ENCODE measurements at places on chromosomes 12 and 14.

GRCh38 chr14:43413084-43413483, 1094.0 kb downstream of the FSCB start:
- DNase-seq: no peak

- no peak for DNase-seq
These were observed 20.2 kb upstream of the CLEC4D start for GRCh38 chr12:8493084-8493483.

DNA sequence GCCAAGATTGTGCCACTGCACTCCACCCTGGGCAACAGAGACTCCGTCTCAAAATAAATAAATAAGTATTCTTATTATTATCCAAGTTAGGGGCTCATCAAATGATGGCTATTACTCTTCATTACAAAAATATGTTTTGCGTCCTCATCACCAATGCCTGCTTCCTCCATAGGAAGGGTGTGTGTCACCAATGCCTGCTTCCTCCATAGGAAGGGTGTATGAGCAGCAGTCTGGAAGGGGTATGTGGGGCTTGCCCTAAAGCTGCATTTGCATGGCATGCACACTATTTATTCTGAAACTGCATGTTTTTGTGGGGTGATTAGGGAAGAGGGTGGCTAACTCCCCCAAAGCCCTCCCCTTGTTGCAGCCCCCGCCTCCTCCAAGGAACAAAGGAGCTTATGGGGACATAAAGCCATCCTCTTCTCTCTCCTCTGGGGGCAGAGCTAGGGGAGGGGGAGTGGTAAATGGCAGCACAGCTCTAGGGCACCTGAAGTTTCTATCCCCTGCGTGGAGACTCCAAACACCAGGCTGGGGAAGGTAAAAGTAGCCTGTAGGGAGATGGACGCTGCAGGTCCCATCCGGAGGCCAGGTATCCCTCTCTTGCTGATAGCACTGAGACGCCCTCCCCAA, 1.3 kb downstream of the CAMKK2 start:
- DNase-seq: no peak

- DNase-seq: no peak
These were observed 92.6 kb downstream of the ITPR2 start for GRCh38 chr12:26740348-26740747.

DNA sequence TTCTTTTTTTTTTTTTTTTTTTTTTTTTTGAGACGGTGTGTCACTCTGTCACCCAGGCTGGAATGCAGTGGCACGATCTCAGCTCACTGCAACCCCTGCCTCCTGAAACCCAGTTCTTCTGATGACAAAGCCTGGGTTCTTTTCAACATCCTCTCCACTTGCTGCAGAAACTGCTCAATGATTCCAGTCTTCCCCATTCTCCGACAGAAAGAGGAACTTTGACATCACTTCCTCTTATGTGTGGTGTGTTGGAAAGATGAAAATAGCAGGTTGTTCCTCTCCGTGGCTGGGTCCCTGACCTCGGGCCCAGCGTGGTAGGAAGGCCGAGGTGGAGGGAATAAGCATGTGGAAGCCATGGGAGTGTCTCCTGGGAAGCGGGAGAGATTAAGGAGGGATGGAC, 198.4 kb downstream of the PHETA1 start:
- no peak for DNase-seq

DNA sequence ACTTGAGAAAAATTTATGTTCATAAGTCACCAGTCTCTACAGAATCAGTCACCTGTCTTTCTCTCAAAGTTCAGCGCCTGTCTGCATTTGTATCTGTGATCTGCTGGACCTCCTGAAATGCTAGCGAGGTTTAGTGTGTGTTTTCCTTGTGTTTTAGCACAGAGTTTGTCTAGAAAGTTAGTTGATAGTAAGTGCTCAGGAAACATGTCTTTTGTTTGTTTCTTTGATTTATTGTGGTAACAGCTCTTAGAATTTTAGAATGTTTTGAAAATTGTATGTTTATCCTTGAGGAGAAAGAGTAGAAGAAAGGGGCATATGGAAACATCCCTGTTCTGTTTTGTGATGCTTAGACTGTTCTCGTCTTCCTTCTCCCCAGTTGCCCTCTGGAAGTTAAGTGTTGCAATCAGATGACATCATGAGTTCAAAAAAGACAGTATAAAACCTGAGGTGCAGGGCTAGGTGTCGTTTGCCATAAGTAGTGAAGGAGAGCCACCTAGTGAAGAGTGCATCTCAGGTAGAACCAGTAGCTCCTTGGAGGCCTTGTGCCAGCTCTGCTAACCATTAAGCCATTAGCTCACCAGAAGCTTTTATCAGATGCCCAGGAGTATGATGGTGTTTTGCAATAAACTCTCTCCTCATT, 44.8 kb downstream of the FBXW8 start:
- peak; percentile 34 for DNase-seq

GRCh38 chr12:3911409-3911808, 38.2 kb upstream of the PARP11 start:
- no peak for DNase-seq

DNA sequence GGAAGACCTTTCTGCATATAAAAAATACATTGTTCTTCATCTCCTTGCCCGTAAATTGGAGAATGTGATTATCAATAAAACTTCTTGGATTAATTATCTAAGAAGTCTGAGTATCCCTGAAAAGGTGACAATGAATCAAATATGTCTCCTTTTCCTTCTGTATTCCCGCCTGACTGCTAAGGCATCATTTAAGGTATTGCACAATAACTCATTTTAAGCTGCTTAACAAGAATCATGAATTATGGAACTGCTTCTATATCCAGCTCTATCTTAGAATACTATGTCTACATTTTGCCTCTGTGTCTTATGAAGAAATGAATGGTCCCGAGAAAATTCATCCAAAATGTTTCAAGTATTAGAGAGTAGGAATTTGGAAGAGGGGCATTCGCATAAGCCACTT, 294.4 kb downstream of the SOX5 start:
- DNase-seq: no peak

DNA sequence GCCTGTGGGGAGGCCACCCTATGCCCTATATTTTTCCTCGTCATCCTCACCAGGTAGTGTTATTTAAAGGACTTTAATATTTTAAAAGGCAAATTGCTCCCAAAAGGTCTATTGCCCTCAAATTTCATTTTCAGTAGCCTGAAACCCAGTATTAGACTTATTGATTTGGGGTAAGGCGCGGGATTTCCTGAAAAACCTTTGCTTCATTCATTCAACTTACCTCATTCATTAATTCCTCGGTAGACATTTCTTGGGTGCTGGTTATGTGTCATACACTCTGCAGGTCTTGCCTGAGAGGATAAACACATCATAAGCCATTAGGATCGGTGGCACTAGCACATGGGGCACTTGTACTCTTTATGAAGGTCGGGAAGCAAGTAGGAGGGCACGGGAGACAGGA, 99.2 kb downstream of the ARF6 start:
- no peak for DNase-seq

GRCh38 chr14:27006570-27006969, 408.7 kb upstream of the NOVA1 start:
- DNase-seq: no peak

DNA sequence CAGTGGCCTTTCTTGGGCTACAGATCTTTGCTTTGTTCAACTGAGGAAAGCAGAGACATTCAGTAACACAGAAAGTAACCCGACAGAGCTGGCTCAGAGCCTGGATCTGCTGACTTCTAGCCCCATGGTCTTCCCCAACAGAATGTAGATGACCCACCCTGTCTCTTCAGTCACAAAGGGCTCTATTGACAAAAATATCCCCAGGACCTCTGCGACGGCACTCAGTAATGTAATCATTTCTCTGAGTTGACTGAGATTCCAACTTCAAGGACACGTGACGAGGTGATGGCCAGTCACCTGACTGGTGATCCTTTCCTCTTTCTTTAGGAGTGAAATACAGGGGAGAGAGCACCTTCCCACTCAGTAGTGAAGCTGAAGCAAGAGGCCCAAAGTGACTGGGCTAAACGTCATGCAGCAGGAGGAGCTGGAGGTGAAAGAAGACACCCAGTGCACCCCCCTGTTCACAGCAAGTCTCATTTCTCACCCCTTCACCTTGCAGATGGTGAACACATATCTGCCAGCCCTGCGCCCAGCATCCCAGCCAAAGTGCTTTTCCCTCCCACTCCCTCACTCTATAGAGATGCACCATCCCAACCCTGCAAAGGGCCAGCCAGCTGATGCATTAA, 179.2 kb upstream of the EGLN3 start:
- DNase-seq: no peak

DNA sequence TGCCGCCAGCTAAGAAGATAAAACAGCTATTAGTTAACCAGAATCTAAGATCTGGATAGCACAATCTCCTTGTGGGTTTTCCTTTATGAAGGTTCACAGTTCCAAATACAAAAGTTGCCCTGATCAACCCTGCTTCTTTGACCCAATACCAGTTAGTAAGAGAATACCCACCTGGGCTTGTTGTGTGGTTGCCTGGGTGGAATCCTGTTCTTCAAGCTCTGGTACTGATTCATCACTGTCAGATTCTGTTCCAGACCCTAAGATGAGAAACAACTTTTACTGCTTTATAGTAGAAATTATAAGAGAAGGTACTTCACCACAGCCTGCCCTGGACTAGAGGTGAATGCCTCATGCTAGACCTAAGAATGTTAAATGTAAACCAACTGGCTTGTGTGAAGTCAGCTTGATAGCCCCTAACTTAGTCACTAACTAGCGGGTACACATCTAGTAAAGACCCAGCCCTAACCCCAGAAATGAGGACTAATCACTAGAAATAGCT, 10.6 kb downstream of the NACA start:
- no peak for DNase-seq

GRCh38 chr12:46468813-46469212, 96.2 kb upstream of the SLC38A2 start:
- no peak for DNase-seq

DNA sequence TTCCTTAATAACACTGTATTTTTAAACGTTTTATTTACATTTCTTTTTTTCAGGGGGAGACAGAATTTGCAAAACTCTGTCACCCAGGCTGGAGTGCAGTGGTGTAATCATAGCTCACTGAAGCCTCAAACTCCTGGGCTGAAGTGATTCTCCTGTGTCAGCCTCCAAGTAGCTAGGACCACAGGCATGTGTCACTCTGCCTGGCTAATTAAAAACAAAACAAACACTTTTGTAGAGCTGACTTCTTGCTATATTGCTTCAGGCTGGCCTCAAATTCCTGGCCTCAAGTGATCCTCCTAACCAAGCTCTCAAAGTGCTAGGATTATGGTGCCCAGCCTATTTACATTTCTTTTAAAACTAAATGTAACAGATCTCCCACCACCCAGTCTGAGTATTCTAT, 12.7 kb downstream of the CPSF6 start:
- no peak for DNase-seq

DNA sequence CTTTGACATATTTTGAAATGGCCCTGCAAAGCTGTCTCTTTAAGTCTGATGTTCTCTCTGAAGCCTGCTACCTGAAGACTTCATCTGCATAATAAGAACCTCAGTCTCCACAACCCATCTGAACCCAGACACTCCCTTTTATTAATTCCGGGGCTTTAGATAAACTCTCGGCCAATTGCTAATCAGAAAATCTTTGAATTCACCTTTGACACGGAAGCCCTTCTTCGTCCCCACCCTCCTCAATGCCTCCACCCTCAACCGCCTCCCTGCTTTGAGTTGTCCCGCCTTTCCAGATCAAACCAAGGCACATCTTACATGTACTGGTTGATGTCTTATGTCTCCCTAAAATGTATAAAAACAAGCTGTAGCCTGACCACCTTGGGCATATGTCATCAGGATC, 17.6 kb downstream of the OR6J1 start:
- no peak for DNase-seq
